Effector memory CD4-positive, alpha-beta T cell (primary cell): ENCODE measurements at places on chromosomes 5 and 9.

- no peak for DNase-seq
Measured at GRCh38 chr5:142757564-142757963, 12.6 kb upstream of the ARHGAP26 start.

DNA sequence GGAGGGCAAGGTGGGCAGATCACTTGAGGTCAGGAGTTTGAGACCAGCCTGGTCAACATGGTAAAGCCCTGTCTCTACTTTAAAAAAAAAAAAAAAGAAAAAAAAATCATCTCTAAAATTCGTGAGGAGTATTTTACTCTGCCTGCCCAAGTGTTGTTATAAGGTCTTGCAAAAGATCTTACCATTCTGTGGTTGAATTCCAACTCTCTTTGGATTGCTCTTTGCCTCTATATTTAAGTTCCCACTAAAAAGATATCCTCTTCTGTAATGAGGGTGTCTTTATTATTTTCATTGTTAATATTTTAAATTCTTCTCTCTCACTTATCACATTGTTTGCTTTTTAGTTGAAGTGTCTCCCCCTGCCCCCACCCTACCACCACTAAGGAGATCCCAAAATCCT lies 33.4 kb downstream of the CREBRF start:
- DNase-seq = no peak

DNA sequence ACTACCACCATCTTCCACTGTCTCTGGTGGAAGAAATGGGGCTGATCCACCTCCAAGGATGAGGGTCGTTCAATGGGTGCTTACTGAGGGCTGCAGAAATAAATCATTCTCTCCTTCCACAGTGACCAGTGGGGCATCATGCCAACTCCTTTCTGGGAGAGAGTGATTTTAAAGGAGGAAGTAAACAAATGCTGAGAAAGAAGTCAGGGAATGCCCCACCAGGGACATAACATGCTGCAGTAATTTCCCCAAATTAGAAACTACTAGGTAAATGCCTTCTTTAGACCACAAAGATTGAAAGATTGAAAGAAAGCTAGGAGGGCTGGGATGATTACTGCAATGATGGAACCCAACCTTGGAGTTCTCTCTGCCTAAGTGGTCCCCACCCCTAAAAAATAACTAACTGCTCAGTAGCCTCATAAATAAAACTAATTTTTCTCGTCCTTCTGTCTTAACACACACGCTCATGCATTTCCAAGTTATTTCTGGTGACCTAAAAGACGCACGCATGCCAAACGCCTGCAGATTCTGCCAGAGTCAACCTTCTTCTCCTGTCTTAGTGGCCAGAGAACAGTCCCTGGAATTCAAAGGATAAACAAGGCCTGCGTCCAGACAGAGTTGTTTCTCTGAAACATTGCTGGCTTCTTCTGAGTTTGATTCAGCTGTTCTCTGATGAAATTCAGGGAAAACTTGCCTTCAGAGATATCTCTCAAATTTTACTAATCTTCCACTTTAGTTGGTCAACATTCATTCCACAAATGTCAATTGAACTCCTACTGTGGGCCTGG lies 250.0 kb downstream of the NR3C1 start:
- DNase-seq = no peak

GRCh38 chr5:179214678-179215077 lies 130.6 kb downstream of the ADAMTS2 start:
- DNase-seq = no peak

- no peak for DNase-seq
Measured at GRCh38 chr9:120299785-120300184, 280.2 kb downstream of the CDK5RAP2 start.

GRCh38 chr5:1190837-1191239 lies 10.6 kb upstream of the SLC6A19 start:
- no peak for DNase-seq

GRCh38 chr9:91164724-91165520 lies 196.8 kb downstream of the AUH start:
- peak; percentile 30 for DNase-seq

- no peak for DNase-seq
Measured at GRCh38 chr9:104107799-104108198, 13.7 kb downstream of the SMC2 start.

GRCh38 chr5:165351342-165351741 lies 1845.9 kb downstream of the MAT2B start:
- no peak for DNase-seq

DNA sequence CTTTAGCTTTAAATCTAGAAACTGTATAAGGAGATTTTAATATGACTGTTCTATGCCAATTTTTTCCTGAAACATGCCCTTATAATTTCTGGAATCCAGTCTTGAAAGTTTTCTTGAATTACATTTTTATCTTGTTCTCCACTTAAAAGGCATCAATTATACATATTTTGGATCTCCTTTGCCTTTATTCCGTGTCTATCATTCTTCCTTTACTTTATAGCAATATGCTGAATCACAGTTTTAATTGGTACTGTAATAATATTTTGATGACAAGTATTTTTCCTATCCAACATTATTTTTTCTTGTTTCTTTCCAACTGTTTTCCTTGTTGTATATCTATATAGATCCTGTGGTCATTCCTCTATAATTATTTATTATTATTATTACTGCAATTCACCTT lies 361.2 kb downstream of the PIK3R1 start:
- DNase-seq = no peak

- DNase-seq = peak; percentile 25
Measured at GRCh38 chr5:1594357-1595106, 70.8 kb upstream of the LPCAT1 start.

DNA sequence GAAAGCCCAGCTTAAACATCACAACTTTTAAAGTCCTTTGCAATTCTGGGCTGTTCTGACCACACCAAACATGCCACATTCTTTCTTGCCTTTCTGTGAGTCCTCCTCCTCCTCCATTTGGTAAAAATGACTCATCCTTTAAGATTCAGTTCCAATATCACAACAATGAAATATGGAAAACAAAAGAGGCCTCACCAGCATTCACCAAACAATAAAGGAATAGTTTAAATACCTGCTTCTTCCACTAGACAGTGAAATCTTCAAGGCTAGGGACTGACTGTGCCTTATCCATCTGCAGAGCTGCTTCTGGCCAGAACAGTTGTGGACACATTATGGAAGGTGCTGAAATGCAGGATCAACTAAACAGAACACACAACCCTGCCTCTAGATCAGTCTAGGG lies 36.0 kb downstream of the NR6A1 start:
- no peak for DNase-seq

DNA sequence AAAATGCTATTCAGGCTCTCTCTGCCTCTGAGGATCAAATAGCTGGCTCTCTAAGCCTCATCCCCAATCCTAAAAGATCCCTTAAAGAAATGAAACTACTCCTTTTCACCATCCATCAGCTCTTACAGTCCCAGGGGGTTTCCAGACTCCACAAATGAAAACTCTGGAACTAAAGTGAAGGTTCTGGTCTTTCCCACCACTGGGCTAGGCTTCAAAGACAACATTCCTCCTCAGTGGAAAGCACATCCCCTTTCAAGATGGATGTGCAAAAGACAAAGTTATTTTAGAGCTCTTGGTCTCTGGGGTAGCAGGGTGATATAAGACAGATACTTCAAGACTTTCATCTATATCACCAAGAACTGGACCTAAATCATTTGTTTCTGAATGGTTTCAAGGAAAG lies 106.9 kb downstream of the DCP2 start:
- no peak for DNase-seq

- DNase-seq = no peak
Measured at GRCh38 chr5:373710-374602, 52.4 kb downstream of the AHRR start.

- no peak for DNase-seq
Measured at GRCh38 chr5:144040615-144041305, 129.7 kb downstream of the YIPF5 start.

- DNase-seq = no peak
Measured at GRCh38 chr9:656926-657568, 184.4 kb upstream of the DMRT1 start.

DNA sequence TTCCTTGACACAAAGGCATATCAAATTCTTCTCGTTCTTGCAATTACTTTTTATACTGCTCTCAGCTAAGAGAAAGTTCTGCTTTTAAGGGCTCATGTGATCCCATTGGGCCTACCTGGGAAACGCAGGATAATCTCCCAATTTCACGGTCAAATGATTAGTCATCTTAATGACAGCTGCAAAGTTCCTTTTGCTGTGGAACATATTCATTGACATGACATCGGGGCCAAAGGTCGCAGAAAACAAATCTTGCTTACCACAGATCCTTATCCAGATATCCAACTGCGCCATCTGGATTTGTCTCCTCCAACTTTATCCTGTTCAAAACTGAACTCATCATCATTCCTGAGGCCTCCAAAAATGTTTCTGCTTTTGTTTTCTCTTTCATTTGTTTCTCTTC lies 1085.6 kb upstream of the WWC1 start:
- DNase-seq = no peak

GRCh38 chr9:36576866-36577265 lies 4.2 kb downstream of the MELK start:
- DNase-seq = no peak

DNA sequence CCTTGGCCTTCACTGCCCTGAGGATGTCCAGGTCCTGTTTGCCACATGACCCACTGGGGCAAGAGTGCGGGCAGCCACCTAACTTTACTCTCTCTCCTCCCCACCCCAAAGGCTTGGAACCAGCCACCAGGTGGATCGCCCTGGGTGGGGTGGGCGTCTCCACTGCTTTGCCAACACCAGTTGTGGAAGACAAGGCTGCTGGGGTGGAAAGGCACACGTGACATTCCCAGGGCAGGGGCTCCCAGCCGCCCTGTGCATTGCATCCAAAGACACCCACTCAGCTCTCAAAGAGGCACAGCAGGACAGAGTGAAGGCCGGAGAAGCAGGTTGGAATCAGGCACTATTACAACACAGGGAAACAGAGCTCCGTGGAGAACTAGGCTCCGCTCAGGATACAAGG lies 162.2 kb downstream of the OLFM1 start:
- no peak for DNase-seq

DNA sequence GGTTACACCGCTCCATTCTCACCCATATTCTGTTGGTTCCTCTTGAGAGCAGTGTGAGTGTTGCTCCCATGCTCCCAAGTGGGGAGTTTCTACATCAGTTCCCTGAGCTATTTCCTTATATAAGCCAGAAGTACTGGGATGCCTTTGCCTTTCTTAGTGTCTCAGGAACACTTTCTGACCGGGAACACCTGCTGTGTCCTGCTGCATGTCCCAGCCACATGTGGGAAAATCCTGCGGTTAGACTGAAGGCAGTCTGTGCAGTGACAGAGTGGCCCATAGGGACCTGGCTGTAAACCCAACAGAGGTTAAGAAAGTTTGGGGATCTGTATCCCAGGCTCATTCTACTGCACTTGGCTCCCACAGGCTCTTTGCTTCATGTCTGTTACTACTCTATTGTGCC lies 126.0 kb downstream of the EGFLAM start:
- DNase-seq = no peak

GRCh38 chr5:157518963-157519362 lies 56.6 kb downstream of the ADAM19 start:
- DNase-seq = no peak

DNA sequence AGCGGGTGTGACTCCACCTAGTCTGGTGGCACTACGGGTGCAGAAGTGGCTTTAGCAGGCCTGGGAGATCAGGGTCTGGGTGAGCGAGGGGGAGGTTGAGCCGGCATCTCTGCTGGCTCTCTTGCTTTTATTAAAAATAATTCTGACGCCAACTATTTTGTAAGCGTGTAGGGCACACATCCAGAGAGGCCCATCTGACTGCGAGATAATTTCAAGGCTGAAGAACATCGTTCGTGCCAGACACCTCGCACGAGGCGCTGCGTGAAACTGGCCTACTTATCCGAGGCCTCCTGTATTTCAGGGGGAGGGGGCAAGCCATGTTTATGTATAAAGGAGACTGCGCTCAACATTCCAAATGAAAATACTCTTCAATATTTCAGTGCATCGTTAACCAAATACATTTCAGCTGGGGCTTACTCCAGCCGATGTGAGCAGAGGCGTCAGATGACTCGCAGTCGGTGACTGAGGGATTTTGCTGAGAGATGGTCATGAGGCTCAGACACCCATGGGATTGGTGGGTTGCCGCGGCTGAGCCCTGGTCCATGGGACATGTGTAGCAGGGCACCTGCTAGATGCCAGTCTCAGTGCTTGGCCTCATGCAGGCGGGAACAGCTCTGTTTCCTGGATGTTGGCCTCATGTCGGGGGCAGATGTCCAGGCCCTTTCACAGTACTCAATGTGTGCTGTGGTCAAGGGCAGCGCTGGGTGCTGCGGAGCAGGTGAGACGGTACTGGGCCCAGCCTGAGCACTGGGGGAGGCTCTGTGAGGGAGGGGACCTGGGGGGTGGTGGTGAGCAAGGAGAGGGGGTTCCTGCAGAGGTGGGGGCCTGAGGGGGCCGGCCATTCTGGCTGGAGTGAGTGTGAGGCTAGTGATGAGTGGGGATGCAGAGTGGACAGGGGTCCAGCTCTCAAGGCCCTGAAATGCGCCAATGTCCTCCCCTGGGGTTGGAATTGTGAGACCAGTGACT lies 201.5 kb downstream of the DAB2IP start:
- no peak for DNase-seq
